Stimulated activated CD8-positive, alpha-beta memory T cell treated with anti-CD3 and anti-CD28 coated beads, Interleukin-15, amount 100 ng/mL, for 1 hour (primary cell): ENCODE measurements at places on chromosomes 13 and 19.
A peak's percentile ranks its signal among the peaks of the same experiment; 100 is the strongest.

GRCh38 chr13:46546084-46546768, 6.7 kb upstream of the LRCH1 start:
- DNase-seq, result no peak

DNA sequence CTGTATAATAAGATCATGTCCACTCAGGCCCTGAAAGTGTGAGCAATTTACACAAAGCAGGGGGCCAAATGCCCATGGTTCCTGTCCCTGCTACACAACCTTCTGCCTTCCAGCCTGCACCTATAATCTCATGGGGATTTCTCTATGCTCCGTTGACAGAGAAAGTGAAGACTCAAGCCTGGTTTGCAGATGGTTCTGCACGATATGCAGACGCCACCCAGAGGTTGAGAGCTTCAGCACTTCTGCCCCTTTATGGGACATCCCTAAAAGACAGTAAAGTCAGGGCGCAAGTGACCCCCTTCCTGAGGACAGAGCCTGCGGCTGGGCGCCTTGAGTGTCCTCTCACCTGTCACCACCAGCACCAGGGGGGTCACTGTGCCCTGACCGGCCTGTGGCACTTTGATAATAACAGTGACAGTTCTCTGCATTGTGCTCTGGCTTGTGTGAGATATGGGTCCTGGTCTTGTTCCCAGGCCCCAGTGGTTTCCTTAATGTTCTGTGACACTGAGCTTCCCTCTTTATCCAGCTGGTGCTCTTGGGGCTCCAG, 15.1 kb downstream of the LILRA5 start:
- DNase-seq, result no peak

GRCh38 chr19:33346665-33347064, 26.8 kb upstream of the CEBPG start:
- no peak for DNase-seq

DNA sequence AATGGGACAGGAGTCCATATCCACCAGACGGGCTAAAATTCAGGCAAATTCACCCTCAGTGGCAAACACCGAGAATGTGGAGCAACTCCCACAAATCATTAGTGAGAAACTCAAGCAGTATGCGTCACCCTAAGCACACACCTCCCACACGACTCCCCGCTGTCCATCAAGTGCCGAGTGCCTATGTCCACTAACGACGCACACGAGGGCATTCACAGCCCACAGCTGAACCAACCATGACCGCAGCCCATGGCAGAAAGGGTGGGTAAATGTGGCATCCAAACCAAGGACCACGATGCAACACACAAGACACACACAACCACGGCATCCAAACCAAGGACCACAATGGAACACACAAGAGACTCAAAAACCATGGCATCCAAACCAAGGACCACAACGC, 22.0 kb downstream of the MIER2 start:
- no peak for DNase-seq

GRCh38 chr19:51695088-51695487, 2.0 kb downstream of the SPACA6 start:
- no peak for DNase-seq

DNA sequence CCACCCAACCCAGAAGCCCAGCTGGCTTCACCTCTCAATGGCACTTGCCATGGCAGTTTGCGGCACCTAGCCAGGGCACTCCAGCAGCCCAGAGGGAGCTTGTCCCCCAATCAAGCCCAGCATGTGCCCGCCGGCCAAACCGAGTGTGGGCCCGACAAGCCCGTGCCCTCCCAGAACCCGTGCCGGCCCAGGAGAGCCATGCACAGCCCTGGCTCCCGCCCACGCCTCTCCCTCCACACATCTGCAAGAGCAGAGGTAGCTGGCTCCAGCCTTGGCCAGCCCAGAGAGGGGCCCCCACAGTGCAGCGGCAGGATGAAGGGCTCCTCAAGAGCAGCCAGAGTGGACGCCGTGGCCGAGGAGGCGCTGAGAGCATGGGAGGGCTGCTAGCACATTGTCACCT, 2278.0 kb upstream of the PCDH20 start:
- no peak for DNase-seq

DNA sequence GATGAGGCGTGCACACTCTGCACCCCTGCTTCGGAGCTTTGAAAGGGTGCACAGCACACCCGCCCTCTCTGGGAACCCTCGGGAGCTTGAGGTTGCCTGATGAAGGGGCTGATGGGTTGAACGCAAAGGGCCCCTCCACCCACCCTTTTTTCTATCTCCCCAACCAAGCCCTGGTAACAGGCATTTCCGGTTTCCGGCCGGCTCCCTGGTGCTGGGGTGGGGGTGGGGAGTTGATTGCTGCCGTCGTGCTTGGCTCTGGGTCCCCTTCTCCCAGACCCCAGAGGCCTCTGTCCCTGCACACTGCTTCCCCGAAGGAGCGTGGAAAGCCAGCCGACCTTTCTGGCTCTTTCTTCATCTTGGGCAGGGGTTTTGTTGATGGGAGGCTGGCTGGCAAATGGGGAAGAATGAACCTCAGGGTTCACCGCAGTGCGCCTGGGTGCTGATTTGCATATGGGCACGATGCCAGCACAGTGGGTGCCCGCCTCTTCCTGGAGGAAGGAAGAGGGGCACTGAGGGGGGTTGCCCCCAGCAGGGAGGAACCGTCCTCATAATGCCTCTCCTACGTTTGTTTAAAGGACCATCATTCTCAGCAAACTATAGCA, 29.1 kb downstream of the VAV1 start:
- DNase-seq, result peak; percentile 58

DNA sequence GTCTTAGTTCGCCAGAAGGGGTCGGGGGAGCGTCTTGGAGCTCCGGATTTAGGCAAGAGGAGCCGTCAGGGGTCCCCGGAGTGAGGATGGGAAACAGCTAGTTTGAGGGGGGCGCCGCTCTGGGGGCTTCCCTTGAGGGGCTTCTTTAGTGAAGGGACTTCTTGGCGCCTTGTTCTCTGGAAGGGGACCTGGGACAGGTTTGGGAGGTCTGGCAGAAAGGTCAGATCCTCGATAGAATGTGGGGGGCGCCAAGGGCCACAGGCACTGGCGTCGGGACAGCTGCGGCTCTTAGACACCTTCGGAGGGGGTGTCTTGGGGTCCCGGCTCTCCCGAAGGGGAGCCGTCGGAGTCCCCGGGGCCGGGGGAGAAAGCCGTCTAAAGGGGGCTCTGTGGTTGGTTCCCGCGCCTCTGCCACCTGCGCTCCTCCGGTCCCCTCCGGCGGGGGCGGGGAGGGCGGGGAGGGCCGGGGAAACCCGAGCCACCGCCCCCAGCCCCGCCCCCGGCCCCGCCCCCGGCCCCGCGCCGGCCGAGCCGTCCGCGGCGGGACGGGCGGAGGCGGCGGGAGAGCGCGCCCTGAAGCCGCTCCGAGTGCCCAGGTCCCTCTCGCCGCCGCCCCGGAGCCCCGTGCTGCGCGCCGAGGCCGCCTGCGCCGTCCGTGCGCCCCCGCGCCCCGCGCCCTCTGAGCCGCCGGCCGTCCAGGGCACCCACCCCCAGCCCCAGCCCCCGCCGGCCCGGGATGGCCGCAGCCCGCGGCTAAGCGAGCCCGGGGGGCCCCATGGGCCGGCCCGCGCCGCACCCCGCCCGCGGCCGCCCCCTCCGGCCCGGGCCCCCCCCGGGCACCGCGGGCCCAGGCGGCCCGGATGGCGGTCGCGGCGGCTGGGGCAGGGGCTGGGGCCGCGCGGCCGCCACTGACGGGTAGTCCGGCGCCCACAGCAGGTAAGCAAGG, at the start of gene NRTN:
Gene NRTN (plus strand): TSS at position 552 of the 946 bp plus-strand sequence. CDS start 19,099 bp downstream, outside the sequence.
- no peak for DNase-seq

DNA sequence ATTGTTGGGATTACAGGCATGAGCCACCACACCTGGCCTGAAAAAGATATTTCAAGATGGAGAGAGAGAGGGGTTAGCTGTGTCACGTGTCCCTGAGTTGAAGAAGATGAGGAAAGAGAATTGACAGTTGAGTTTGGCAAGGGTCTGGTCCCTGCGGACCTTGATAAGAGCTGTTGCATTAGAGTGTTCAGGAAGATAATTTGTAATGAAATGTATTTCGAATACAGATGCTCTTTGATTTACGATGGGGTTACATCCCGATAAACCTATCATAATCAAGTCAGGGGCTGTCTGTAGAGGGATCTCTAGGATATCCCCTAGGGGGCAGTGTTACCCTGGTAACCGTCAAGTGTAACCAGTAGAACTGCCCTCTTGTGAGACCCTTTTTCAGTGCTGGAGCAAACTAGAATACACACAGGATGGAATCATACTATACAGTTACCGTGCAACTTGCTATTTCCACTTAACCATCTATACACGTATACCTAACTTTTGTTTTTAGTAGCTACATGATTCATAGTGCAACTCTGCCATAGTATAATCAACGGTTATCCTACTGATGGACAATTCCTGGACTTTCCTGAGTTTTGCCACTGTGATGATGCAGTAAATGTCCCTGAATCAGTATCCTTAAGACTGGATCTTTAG, 1.5 kb upstream of the ELOF1 start:
- DNase-seq, result no peak

GRCh38 chr13:107339209-107339608, 771.3 kb upstream of the ARGLU1 start:
- DNase-seq, result no peak

DNA sequence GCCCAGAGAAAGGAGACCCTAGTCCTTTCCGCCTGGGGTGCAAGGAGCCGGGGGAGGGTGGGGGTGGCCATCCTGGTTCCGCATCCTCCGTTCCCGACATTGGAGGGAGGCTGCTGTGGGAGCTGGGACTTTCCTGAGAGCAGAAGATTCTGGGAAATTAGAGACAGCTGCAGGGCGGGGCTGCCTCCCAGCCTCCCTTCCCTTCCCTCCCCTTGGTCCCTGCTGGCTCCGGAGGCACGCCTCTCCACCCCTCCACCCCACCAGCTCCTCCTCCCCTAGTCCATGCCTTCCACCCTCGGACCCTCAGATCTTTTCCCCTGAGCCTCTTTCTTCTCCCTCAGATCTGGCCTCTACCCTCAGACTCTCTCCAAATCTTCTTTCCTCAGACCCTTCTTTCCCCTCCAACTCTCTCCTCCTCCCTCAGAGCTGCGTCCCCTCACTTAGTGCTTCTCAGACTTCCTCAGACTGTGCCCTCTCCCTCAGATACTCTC, 3.1 kb upstream of the BCL3 start:
- no peak for DNase-seq

DNA sequence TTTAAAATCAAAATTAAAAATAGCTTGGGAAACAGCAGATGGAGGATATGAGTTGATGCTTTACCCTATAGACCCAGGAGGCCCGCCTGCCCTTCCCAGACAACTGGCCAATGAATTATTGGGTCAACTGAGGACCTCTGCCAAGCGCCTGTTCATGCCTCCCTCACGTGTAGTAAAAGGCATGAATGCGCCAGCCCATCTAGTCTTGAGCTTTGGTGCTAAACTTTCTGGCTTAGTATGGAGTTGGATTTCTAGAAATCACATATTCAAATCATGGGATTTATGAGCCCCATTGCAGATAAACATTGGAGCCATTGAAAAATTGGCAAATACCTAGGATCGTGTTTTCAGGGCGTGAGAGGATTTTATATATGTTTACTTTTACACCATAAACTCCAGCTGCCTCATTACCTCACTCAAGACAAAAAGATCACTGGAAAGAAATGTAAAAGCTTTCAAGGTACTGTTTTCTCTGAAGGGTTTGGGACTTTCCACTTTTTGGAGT, 47.1 kb downstream of the COL4A2 start:
- DNase-seq, result no peak

DNA sequence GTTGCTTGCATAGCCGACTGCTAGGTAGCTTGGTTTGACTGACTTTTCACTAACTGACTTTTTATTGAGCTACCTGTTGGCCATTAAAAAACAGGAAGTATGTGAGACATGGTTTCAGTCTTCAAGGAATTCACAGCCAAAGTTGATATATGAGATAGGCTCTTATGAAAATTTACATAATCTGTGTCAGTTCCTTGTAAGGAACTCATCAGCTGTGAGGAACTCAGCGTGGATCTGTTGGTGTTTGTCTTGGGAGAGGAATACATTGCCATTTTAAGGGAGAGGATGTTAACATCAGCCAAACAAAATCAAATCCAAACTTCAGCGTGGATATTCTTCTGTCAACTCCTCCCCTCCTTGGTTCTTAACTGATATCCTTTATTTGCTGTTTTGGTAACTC, 2.0 kb downstream of the RNF113B start:
- no peak for DNase-seq

DNA sequence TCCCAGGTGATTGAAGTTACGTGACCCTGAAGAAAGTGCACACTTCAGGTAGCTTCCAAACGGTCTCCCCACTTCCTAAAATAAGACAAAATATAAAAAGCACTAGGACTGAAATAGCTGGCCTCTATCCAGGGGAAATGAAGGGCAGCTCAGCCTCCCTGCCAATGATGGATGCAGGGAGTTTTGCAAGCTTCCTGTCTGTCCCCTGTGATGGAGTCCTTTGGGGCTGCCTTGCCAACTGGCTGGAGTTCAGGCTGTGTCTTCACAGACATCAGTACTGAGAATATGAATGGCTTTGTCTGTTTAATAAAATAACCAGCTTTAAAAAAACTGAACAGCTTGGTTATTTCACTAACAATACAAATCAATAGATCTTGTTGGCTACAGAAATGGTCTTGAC, 101.4 kb upstream of the GPR12 start:
- no peak for DNase-seq

DNA sequence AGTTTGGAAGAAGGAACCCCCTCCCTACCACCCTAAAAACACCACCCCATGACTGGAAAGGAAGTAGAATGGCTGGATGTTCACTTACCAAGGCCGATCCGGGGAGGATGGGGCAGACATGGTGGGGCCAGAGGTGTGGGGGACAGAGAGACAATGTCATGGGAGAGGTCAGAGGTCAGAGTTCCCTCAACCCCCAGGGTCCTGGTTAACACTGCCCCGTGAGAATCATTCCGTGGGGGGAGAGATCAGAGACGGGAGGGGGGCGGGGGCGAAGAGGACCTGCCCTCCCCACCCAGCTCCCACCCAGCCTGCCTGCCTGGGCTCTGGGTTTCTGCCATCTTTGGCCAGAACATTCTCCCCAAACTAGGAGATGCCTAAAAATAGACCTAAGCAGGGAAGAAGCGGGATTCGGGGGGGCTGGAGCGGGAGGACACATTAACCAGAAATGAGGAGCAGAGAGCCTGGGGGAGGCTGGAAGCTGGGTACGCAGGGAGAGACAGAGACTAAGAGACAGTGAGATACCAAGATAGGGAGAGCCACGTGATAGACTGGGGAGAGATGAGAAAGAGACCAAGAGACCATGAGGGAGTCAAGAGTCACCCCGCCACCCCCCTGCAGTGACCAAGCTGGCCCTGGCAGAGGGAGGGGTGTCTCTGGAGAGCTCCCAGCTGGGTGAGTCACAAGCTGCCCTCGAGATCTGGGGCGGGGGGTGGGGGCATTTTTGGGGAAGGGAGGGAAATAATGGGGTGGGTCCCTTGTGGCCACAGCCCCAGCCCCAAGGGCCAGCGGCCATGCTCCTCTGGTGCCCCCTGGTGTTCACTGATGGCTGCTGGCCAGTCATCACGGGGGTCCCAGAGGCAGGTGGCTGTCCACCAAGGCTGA, 6.1 kb upstream of the KANK2 start:
- peak; percentile 5 for DNase-seq

DNA sequence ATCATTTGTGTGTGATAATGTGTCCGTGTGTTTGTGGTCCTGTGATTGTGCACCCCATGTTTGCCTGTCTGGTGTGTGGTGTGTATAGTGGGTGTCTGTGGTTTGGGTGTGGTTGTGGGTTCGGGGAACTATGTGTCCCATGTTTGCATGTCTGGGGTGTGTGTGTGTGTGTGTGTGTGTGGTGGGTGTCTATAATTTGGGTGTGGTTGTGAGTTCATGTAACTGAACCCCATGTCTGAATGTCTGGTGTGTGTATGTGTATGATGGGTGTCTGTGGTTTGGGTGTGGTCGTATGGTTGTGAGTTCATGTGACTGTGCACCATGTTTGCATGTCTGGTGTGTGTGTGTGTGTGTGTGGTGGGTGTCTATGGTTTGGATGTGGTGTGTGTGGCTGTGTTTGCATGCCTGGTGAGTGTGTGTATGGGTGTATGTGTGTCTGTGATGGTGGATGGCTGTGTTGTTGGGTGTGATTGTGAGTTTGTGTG, 11.1 kb upstream of the NFIX start:
- DNase-seq, result no peak
